Eye (tissue), 1 donor: ENCODE measurements at places on chromosomes 4 and X.

DNA sequence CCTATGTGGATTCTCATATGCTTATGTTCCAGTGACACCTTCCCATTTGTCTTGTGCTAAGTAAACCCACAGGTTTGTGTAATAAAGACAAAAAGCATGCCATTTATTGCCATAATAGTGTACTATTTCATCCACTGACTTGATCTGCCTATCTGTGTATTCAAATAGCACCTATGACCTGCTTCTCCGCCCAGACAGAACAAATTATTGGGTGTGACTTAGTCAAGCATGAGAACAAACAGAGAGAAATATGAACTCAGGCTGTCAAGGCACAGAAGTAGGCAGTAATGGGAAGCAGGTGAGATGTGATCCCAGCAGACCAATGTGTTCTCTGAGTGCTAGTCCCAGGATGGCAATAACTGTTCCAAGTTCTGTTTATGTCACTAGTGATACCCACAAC, 25.4 kb downstream of the ELOVL6 start:
- DNase-seq: no peak

- no peak for DNase-seq
Observed at GRCh38 chr4:138298866-138299265, 56.7 kb upstream of the SLC7A11 start.

GRCh38 chr4:158610790-158611189, 60.9 kb downstream of the C4orf46 start:
- no peak for DNase-seq

DNA sequence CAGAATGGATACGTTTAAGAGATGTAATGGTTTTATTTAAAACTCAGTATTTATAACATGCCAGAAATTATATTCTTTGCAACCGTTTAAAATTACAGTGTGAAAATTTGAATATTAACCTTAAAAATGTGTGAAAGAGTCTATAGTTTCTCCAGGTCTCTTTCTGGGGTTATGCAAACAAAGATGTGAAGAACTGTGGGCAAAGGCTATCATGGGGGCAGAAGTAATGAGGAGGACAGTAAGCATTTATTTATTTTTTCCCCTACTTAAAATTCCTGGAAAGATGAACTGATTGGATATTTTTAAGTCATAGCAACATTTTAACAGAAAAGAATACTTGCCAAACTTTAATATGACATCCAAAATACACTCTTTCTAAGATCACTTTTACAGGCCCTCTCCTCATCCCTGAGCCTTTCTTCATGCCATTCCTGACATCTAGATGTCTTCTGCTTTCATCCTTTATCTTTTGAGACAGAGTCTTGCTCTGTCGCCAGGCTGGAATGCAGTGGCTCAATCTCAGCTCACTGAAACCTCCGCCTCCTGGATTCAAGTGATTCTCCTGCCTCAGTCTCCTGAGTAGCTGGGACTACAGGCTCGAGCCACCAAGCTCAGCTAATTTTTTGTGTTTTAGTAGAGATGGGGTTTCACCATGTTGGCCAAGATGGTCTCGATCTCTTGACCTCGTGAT, 46.1 kb downstream of the TMEM131L start:
- no peak for DNase-seq

GRCh38 chr4:37892641-37893040, 1.8 kb downstream of the TBC1D1 start:
- DNase-seq: no peak

GRCh38 chrX:120380699-120381098, 18.8 kb downstream of the ATP1B4 start:
- no peak for DNase-seq

GRCh38 chrX:23901060-23901459, 6.7 kb downstream of the APOO start:
- no peak for DNase-seq

DNA sequence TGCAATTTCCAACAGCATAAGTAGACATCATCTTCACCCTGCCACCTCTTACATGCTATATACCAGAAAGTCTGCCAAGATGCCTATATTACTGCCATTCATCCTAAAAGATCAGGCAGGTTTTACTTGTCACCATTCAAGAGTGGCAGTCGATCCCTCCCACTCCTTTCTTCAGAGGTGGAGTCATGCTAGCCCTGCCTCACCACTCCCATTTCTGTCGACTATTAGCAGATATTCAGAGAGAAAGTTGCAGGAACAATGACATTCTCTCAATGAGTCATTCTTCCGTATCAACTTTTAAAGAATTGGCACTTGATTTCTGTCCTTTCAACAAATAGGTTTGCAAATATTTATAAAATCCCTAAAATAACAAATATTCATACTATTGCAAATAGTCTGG, 1060.1 kb downstream of the ADGRL3 start:
- no peak for DNase-seq
